NCI-H1092 (cell line): ENCODE measurements at places on chromosomes 6 and 20.

- DNase-seq, result no peak
Measured at GRCh38 chr6:115948751-115949150, 111.9 kb downstream of the FRK start.

GRCh38 chr20:19915111-19915798 lies 101.9 kb upstream of the NAA20 start:
- no peak for DNase-seq

DNA sequence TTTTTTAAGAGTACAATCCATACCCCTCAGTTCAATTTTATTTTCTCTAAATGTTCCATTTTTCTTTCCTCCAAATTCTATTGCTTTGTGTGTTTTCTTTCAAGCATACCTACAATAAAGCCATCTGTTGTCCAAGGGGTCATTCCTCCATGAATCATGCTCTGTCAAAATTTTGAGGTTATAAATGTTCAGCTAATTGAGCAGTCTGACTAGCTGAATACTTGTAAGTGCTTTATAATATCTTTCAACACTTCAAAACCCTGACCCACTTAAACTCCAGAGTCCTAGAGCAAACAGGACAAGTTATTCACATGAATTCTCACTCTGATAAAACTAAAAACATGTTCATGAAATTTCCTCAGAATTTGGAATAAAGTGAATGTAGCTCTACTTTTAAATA lies 33.4 kb upstream of the EYA4 start:
- no peak for DNase-seq

DNA sequence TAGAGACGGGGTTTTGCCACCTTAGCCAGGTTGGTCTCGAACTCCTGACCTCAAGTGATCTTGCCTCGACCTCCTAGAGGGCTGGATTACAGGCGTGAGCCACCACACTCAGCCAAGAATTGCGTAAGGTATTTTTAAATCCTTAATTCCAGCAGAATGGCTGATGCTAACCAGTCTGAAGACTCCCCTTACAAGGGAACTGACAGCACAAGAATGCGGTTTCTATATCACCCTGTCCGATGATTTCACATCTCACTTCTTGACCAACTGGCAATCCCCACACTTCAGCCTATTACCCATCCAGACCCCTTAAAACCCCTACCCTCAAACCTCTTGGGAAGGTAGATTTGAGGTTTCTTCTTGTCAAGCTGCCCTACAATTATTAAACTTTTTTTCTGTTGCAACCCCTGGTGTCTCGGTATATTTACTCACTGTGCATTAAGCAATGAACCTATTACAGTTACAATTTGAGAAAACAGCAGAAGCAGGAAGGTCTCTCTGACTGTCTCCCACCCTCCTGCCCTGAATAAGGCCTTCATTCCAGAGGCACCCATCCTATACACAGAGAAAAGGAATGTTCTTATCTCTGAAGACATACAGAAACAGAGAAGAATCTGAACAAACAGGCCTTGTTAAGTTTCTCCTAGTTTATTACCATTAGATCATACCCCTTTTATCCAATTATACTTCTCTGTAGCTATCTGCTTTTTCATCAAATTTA lies 164.9 kb downstream of the ARHGAP18 start:
- no peak for DNase-seq

DNA sequence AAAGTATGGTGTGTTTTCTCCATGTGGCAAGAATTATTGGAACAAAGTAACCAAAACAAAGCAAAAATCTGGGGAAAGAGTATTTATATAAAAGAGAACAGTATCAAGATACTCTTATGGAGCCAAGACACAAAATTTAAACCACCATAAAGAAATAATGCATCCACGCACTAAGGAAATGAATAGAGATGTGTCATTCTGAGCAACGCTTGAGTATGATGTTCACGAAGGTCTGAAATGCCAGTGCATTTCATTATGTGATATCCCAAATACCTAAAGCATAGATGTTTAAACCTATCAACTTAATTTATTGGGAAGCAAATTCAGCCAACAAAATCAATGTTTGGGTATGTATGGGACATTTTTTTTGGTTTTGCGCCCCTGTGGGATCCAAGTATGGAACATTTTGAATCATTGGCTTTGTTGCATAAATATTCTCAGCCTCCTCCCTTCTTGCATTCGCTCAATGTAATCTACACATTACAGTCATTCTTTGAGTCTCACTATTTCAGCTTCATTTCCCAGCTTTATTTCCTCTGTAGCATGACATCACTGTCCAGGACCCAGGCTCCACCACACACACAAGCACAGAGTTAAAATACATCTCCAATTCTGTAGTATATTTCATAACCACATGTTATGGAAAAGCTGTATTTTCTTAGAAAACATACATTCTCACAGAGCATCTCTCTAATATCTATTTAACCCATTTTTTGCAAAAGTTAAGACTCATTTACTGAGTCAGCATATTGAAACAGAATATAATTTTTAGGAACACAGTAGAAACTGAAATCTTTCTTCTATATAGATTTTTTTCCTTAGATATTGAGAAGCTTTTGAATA lies 11.6 kb upstream of the MOXD1 start:
- DNase-seq, result no peak

DNA sequence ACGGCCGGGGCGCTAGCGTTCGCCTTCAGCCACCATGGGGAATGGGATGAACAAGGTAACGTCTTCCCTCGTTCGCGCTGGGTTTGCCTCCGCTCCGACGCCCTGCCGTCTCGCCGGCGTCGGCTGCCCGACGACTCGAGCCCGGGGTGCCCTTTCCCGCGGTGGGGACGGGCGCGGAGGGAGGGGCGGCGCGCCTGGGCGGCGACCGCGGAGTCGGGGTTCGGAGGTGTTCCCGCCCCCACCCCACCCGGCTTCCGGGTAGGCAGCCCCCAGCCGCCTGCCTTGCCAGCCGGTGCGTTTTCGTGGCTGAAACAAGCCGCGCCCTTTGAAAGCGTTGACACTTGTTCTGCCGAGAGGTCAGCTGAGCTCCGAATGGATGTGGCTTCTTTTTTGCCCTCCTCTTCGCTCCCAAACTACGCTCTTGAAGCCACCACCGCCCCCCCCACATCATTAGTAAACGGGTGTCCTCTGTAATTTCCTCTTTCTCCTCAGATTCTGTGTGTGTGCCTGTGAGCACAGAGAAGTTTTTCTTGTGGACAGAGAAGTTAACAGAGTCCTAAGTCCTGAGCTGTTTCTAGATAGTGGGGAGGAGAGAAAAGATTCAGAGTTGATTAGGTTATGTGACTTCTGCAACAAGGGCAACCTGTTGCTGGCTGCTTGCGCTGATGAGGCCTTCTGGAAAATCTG lies 362 bp downstream of the DUSP22 start:
- DNase-seq, result no peak

DNA sequence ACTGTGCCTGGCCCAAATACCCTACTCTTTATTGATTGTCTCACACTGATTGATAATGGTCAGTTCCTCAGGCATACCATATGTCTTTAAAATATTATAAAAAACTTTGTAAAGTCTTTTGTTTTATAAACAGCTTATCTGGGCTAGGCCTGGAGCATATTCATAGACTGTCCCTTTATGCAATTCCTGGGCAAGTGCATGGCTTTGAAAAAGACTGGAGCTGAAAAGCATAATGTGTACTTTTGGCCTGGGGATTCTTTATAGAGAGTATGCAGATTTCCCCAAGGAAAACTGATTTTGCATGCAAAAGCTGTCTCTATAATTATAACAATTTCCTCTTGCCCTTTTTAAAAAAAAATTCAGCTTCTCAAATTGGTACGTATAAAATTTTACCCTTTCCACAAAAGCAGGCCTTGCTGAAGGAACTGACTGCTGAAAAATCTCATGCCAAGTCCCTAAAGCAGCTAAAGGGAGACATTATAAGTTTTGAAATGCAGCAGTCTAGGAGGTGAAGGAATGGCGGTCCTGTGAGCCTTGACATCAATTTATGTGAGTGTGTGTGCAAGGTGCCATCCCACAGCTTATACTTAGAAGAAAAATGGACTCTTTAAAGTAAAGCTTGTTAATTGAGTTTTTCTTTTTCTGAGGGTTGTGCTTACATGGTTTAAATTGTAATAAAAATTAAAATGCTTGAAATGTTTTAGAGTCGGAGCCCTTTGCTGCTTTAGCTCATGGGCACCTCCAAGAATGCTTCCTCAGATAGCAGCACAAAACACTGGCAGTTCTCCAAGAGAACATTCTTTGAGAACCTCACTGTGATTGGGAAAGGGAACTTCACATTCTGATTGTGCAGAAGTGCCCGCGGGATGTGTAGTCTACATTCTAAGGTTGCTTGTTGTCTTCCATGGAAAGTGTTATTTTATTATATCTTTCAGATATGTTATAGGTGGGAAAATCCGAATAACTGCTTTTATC lies 43.9 kb downstream of the PLCB4 start:
- DNase-seq, result no peak

GRCh38 chr6:14598017-14598864 lies 480.7 kb downstream of the CD83 start:
- DNase-seq, result no peak

- DNase-seq, result no peak
Measured at GRCh38 chr20:61806314-61806713, 259.4 kb downstream of the TAF4 start.
